ENCODE measurements at places on chromosomes 11 and 22.

DNA sequence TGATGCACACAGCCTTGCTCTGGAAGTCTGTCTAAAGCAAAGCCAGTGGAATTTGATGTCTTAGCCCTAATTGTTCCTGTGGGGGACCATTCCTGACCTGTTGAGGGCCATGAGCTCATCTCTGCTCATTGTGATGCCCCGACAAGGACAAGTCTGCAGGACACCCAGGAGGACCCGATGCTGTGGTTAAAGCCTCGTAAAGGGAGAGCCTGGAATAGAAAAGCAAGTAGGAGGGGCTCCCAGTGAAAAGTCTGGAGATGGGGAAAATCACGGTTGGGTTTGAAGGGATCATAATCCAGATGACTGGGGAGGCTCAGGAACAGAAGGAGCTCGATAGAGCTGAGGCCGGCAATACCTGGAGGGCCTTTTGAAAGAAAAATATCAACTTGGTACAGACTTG, 98.5 kb upstream of the RAG2 start:
- DNase-seq, result no peak

DNA sequence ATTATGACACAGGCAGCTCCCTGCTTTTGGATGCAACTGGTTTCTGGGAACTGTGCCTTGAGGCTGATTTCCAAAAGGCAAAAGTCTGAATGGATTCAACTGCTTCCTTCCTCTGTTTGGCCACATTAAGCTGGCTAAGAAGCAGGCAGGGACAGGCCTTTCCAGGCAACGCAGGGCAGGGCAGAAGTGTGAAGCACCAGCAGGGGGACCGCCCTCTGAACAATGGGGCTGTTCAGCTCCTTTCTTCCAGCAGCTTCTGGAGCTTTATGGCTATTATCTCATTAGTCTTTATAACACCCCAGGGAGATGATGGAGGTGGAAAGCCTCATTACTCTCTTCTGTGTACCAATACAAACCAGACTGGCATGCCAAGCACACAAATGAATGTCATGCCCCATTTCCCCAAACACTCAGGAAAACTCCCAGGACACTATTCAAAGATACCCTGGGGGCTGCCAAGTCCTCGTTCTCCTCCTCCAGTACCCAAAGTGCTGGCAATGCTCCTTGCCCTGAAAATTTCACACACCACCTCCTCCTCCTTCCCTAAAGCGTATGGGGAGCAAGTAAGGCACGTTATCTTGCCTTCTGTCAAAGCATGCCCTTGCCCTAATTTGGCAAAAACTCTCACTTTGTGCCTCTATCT, 21.3 kb downstream of the MORC2 start:
- peak; percentile 75 for DNase-seq

GRCh38 chr11:14106303-14107049, 144.0 kb downstream of the SPON1 start:
- DNase-seq, result no peak

GRCh38 chr11:72058416-72059034, 21.8 kb downstream of the NUMA1 start:
- no peak for DNase-seq

DNA sequence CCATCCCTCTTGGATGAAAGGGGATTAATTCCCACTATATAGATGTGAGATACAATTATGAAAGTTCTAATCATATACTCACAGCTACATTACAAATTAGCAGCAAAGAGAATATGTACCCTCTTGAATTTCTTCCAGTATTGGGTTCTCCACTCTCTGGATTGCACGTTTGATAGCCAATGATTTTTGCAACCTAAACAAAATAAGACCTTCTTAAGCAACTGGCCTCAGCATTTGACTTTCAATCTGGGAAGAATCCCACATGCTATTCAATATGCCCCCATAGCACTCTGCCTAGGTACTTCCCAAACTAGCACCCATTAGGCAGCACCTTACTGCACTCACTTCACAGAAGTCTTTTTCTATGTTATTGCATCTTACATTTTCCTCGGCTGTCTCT, 55.8 kb downstream of the ETS1 start:
- DNase-seq, result no peak

DNA sequence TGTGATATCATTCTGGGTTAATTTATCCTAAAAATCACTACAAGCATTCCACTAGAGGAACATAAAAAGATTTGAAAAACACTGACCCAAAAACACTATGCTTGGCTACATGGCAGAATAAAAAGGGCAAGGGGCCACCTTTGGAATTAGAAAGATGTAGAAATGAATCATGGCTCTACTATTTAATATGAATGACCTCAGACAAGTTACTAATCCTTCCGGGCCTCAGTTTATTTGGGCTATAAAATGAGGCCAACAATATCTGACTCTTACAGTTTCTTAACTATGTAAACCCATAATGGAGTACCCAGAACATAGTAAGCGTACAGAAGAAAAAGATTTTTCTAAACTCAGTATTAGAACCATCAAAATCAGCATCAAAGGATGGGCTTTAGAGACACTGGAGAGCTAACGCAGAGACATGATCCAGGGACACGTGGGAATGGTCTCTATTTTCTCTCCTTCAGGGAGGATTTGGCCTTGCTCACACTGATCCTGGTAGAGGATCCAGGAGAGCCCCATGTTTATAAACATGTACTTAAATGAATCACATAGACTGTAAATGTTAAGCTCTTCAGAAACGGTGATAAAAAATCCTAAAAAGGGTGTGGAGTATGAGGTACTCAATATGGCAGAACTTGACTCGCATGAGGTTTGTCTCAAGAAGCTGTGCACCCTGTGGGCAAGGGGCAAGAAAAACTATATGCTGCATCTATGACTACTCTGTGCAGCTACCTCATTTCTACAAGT, 288.4 kb upstream of the PITPNB start:
- no peak for DNase-seq

Data from islet precursor cell (in vitro differentiated cells).